ENCODE measurements at places on chromosomes 3 and 15.

DNA sequence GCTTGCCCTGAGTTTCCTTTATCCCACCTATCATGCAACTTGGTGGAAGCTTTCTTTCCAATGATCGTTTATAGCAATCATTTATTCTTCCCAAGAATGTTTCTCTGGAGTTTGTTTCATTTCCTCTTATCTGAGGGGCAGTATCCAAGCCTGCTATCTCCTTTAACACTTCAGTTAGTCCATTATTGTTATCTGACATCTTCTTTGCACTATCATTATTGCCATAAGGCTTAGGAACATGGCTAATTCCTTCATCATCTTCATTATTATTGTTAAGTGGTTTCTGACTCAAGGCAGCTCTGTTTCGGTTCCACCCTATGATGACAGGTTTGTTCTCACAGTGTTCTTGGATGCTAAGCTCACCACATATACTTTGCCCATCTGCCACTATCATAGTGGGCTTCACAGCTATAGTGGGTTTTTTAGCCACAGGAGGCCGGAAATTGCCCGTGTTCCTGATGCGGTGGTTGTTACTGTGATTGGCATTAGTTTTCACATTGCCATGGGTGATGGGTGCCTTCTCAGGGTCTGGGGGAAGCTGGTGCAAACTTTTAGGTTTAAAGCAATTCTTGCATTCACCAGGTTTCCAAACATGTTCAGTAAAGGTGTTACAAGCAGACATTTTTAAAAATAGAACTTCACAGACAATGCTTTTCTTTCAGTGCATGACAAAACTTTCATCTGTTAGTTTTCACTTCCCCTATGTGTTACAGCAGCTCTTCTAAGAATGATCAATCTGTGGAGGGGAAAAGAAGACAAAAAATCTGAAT, 110.6 kb upstream of the TSPAN3 start:
- DNase-seq: no peak

- DNase-seq: no peak
Measured at GRCh38 chr3:125313060-125313635, 62.0 kb downstream of the ZNF148 start.

GRCh38 chr3:354432-354831, 157.9 kb downstream of the CHL1 start:
- DNase-seq: no peak

DNA sequence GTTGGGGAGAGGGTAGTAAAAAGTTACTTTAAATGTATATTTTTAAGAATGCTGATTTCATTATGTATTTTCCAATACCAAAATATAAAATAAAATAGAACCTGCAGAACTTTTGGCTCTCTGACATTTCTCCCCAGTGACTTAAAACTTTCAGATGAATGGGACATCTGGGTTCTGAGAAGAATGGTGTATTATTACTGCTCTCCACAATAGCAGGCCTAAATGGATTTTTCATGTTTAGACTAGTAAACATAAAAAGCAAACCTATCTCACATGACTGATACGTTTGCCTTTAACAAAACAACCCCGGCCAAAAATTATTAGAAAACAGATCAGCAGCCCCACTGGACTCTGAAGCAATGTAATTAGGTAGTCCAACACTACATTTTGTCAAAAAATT, 73.8 kb downstream of the FHIT start:
- no peak for DNase-seq

- no peak for DNase-seq
Measured at GRCh38 chr15:71786673-71787072, 23.7 kb upstream of the NR2E3 start.

- no peak for DNase-seq
Measured at GRCh38 chr3:126577261-126577660, 18.5 kb upstream of the C3orf22 start.
